ENCODE measurements at places on chromosomes 12 and 14.

GRCh38 chr12:124506145-124506831, 61.1 kb downstream of the NCOR2 start:
- DNase-seq, result no peak

DNA sequence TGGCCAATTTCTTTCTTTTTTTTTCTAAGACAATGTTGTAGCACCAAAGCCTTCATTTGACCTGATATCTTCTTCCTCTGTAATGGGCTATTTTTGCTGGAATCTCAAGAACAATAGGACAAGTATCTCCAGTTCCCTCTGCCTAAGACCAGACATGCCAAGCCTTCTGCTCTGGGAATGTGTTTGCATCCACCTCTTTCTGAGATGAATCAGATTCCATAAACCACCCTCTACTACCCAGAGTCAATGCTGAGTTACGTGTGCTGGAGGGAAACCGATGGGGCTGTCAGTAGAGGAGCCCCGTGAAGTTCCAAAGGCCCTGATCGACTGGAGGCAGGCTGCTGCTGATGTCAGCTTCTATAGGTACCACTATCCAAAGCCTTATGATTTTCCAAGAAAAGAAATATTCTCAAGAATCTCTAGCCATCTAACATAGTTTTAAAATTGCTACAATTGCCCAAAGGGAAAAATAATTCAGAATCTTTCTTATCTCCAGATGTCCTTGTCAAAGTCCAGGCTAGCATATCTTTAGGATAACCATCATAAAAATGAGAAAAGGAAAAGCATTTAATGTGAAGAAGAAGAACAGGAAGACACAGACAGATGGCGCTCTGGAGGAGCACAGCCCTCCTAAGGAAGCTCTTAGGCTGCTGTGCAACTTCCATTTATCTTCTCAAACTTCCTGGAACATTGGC, 101.9 kb downstream of the SLC8A3 start:
- no peak for DNase-seq

DNA sequence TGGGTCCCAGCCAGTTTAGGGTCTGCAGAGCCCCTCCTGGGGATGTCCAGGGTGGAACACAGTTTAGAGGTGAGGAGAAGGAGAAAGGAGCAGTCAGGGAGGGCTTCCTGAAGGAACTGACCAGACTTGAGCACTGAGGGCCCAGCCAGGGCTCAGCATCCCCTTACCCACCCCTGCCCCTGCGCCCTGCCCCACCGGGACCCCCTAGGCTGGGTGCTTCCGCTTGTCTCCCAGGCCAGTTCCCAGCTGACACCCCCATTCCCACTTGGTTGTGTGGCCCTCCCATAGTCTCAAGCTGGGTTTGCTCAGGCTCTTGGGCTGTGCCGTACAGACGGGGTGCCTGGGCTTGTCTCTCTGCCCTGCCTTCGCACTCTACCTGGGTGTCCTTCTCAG, 26.3 kb upstream of the KIF26A start:
- no peak for DNase-seq

GRCh38 chr12:58066296-58066695, 124.9 kb downstream of the ATP23 start:
- no peak for DNase-seq

DNA sequence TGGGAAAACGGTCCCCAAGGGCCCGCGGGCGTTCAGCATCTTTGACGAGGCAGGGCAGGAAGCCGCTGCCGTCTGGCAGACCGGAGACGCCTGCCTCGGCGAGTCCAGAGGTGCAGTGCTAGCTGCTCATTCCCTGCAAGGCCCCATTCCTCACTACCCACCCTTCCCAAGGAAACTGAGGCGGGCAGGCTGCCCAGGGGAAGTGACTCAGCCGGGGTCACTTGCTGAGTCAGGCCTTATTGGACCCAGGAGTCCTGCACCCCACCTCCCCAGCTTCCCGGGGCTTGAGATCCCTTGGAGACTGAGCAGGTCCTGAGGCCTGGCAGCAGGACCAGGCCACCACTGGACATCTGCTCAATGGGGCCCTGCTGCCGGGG, 3.7 kb downstream of the SH2B3 start:
- no peak for DNase-seq

GRCh38 chr12:122382919-122383350, 39.5 kb downstream of the CLIP1 start:
- no peak for DNase-seq

GRCh38 chr14:100810435-100810834, 15.5 kb upstream of the MEG3 start:
- no peak for DNase-seq

GRCh38 chr12:130562716-130563115, 153.4 kb downstream of the RIMBP2 start:
- DNase-seq, result no peak

- DNase-seq, result no peak
These were observed 7.4 kb upstream of the AMIGO2 start for GRCh38 chr12:47087088-47087688.

DNA sequence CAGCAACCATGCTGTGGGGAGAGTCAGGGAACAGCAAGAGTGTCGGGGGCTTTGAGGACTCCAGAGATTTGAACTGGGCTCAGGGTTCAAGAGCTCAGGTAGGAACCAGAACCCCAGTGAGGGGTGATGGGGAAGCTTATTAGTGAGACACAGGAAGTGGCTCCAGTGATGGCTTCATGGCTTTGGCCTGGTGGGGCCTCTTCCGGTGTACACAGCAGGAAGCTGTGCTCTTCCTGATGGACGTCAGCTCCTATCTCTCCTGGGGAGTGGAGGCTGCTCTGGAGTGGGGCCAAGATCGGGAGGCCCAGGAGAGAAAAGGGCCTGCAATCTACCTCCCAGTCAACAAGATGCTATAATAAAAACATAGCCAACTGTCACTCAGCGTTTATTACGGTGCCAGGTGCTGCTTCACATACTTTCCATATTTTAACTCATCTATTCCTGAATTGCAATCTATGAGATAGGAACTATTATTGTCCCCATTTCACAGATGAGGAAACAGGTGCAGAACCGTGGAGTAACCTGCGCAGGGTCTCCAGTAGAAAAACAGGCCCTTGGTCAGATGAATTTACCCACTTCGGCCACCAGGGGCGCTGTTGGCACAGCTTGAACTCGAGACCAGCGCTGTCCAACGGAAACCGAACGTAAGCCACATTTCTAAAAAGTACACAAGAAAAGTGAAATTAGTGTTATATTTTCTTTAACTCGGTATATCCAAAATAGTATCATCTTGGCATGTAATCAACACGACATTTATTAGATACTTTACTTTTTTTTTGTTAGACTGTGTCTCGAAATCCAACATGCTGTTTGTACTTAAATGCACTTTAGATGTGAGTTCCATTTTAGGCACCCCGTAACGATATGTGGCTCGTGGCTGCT, 63.6 kb upstream of the DLK1 start:
- DNase-seq, result peak; percentile 33

DNA sequence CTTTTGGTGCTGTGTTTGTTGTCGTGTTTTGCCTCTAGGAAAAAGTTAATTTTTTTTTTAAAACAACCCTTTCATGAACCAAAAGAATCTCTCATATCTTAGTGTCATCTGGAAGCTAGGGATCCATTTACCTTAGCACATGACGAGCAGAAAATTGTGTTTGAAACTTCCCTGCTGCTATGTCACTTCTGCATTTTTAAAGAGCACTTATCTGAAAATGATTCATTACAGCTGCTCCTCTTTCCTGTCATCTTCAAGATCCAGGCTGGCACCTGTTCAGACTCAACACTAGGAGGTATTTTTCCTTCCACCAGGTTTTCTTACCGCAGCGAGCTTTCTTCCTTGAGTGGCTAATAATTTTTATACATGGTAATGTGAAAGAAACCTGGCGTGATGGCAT, 67.0 kb downstream of the EML1 start:
- DNase-seq, result no peak

All from activated effector memory CD4-positive, alpha-beta T cell treated with Interleukin-2 at 50 U/mL for 16 hours (primary cell).